ENCODE measurements at places on chromosomes 6 and 20. TPM values are rescaled to one million over a fixed set of nuclear protein-coding genes. Genes with fewer than 3 reads are reported as not detected.

HLA-DQA1 gene
- not detected for polyA plus RNA-seq

TRDN gene
- not detected for polyA plus RNA-seq

CD93 gene
- not detected for polyA plus RNA-seq

REM1 gene
- not detected for polyA plus RNA-seq

CLPSL2 gene
- polyA plus RNA-seq: not detected

GTSF1L gene
- not detected for polyA plus RNA-seq

TAF11 gene
- 115 TPM for polyA plus RNA-seq

SLC17A1 gene
- not detected for polyA plus RNA-seq

MCCD1 gene
- polyA plus RNA-seq: not detected

SLC17A3 gene
- polyA plus RNA-seq: not detected

PHACTR1 gene
- 4.8 TPM for polyA plus RNA-seq

BACH2 gene
- polyA plus RNA-seq: 45.5 TPM

PI16 gene
- polyA plus RNA-seq: 0.56 TPM

RSPH3 gene
- polyA plus RNA-seq: 2.4 TPM

ADGB gene
- polyA plus RNA-seq: not detected

DSE gene
- polyA plus RNA-seq: 15.0 TPM

ENPP5 gene
- polyA plus RNA-seq: 1.2 TPM

MRPS10 gene
- polyA plus RNA-seq: 36.4 TPM

HCRTR2 gene
- 7.5 TPM for polyA plus RNA-seq

TFAP2C gene
- polyA plus RNA-seq: not detected

CST4 gene
- polyA plus RNA-seq: not detected

HLA-DOB gene
- polyA plus RNA-seq: not detected

ULBP2 gene
- 1.5 TPM for polyA plus RNA-seq

KIAA0408 gene
- polyA plus RNA-seq: 109 TPM

SLC35D3 gene
- polyA plus RNA-seq: not detected

ANKRD6 gene
- 43.5 TPM for polyA plus RNA-seq

PERP gene
- 0.79 TPM for polyA plus RNA-seq
